Keratinocyte (primary cell): ENCODE measurements at places on chromosomes 12 and 14.

- no peak for DNase-seq
Measured at GRCh38 chr12:17344649-17345048, 738.7 kb upstream of the LMO3 start.

- DNase-seq = no peak
Measured at GRCh38 chr14:100910888-100911664, 7.6 kb upstream of the RTL1 start.

DNA sequence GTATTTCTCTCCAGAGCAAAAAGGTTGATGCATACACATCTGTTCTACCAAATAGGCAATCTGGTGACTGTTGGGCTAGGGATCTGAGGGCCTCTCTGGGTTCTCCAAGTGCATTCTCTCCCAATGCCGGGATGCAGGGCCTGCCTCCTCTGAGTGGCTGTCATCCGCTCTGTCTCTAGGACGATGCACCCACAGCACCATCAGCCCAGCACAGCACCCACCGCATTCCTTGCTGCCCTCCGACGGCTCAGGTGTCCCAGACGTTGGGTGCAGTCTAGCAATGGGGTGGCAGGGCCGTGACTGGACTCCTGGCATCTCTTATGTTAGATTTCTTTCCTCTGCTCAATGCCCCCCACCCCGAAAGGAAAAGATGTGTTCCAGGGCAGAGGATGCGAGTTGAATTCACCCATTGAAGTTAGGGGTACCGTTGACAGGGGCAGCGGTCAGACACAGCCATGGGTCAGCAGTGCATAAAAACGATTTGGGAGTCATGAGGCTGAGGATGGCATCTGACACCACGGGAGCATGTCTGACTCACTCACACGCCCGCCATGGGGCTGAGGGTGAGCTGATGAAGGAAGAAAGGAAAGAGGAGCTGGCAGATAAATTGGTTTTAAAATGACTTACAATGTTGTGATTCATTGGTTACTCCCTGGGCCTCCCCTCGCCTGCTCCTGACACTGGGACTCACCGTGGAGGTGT lies 93.2 kb upstream of the C14orf180 start:
- DNase-seq = no peak

DNA sequence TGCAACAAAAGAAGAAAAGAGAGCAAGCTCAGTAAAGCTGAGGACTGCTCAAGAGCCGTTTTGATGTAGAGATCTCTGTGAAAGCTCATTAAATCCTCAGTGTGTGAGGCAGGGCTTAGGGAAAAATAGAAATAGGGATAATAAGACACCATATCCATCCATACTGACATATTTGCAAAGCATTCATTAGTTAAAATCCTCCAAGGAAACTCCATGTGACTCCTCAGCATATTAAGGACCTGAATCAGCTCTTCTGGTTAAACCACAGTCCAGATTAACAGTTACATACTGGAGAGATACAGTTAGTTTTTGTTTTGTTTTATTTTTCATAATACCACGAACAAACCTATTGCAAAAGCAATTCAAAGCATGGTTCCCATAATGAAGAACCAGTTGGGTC lies 288.2 kb downstream of the PAWR start:
- DNase-seq = no peak

GRCh38 chr14:70897464-70897863 lies 9.8 kb upstream of the PCNX1 start:
- DNase-seq = no peak

DNA sequence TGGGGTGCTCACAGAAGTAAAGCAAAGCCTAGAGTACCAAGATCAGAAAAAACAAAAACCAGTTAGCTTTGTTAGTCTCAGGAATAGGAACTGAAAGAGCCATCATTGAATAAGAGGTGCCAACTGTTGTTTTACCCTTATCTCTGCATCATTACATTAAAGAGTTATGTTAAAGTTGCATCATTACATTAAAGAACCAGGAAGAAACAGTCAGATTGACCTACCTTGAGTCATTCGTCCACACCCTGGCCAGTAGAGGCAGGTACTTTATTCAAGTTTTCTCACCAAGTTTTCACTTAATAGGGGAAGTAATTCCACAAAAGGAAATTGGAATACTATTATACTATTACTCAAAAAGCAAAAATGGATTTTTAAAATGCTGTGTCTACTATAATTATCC lies 121.7 kb upstream of the CNOT2 start:
- peak; percentile 1 for DNase-seq

DNA sequence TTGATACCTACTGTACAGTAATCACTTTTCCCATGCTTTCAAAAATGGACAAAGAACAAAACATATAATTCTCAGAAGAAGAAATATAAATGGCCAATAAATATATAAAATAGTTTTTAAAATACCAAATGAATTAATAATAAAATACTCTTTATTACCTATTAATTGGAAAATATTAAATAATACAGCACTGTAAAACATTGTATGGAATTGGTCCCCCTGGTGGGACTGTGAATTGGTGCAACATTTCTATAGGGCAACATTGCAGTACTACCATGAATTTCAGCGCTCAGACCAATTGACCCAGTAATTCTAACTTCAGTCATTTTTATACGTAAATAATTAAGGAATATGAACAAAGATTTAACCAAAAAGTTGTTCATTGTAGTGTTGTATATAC lies 162.6 kb downstream of the PELI2 start:
- DNase-seq = no peak

DNA sequence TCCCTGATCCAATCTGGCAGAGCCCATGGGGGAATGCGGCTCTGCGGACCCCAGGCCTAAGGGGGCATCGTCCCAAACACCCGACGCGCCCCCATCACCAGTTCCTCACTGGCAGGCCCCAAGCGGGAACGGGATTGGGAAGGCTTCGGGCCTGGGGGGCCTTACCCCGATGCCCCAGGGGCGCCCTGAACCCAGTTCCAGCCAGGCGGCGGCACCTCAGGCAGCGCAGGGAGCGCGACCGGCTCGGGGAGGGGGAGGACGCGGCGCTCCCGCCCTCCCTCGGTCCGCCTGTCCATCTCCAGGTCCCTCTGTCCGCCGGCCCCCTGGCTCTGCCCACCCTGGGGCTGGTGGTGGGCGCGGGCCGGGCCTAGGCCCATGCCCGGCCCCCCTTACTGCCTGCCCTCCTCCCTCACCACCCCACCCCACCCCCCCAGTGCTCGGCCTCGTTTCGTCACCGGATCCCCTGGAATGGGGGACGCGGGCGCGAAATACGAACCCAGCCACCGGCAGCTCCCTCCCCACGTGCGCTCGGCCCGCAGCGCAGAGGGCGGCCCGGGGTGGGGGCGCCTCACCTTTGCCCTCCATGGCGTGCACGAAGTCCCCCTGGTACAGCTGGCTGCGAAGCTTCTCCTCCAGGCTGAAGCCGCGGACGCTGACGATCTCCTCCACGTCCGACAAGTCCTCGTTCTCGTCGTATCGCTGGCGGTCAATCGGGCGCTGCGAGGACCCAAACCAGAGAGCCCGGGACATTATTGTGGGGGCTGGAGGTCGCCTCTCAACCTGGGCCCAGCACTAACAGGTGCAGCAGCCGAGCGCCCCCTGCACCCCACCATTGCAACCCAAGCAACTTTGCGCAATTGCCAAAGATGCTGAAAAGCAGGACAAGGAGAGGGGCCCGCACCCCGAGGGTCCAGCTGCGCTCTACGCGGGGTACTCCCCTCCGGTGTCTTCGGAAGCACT lies 2.3 kb downstream of the KDM2B start:
- DNase-seq = no peak

GRCh38 chr12:45909041-45909713 lies 81.2 kb downstream of the SCAF11 start:
- DNase-seq = no peak

DNA sequence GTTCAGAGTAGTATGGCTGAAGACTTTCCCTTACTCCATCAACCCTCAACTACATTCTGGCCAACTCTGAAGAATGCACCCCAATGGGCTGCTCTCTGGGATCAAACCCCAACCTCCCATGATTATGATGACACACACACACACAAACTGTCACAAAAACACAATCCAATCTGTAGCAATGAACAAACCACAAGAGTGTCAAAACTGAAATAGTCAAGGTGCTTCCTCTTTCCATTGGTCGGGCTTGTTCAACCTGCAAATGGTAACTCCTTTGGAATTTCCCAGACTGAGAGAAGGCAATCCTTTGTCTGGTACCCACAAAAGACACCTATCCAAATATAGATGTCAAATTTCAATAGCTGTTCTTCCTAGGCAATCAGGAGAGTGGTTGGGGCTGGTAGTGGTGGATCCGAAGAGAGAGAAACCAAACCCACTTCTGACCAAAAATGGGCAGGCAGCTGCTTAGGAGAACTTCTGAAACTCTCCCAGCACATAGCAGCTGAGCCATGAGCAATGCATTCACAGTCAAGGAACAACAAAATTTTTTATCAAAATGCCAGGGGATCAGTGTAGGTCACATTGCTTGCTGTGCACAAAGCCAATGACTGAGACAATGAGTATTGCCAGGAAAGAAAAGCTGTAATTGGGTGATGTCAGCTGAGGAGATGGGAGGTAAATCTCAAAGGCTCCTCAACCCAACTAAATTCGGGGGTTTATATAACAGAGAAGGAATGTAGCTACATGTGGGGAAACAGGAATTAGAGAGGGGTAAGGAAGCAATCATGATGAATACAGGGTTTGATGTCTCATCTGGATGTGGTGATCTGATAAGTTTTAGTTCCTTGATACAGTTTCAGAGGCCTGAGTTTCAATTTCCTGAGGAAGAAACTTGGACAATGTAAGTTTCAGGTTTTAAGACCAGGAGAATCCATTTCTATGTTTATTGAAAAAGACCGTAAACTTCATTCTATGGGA lies 191.4 kb downstream of the KITLG start:
- DNase-seq = no peak

- no peak for DNase-seq
Measured at GRCh38 chr12:2265461-2266167, 212.8 kb downstream of the CACNA1C start.

GRCh38 chr12:116881325-116881876 lies at the start of gene HRK:
Gene HRK, minus strand, starts transcription at chr12:116881441. Its CDS starts 134 bp downstream, at chr12:116881307.
- DNase-seq = no peak

- no peak for DNase-seq
Measured at GRCh38 chr12:38501991-38502390, 185.4 kb downstream of the ALG10B start.

- no peak for DNase-seq
Measured at GRCh38 chr14:99630202-99630601, 14.7 kb upstream of the HHIPL1 start.

DNA sequence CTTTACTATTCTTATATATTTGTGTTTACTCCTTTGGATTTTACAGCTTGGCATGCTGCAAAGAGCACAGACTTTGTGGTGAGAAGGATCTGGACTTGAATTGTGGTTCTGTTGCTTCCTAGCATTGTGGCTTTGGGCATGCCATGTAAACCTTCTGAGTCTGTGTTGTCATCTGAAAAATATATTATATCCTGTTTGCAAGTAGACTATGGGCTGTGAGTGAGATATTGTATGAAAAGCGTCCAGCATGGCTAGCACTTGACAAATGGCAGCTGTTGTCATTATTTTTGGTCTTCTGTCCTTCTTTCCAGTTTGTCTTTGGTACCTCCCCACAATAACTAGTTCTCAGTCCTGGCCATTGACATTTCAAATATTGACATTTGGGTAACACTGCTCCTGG lies 61.8 kb upstream of the DACT1 start:
- DNase-seq = no peak

- DNase-seq = no peak
Measured at GRCh38 chr14:70934502-70935134, 27.4 kb downstream of the PCNX1 start.

DNA sequence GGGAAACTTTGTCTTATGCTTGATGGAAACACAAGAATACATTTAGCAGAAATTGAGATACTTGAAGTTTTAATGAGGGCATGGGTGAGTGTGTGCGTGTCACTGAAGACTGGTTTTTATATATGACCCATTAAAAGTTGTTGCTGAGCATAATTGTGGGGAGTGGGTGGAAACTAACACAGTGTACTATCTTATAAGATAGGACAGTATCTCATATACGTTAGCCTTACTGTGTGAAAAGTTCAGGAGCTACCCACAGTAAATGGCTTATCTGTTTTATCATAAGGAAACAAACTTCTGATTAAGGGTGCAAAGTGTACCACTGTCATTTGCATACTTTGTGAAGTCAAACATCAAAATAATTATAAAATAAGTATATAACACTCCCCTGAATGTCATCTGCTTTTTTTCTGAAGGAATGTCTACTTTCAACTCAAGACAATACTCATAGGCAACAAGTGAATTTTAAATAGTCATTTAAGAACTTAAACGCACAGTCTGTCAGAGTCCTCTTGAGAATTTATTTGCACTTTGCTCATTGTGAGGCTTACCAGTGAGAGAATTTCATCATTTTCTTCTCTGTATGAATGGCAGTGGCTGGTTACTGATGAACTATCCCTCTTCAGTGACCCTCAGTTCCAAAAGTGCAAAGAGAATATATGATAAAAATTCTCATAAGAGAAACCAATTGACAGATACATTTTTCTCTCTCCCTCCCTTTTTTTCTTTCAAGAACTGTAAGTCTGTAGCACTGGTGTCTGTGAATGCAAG lies 4.2 kb downstream of the PDE3A start:
- no peak for DNase-seq

GRCh38 chr12:71704920-71705319 lies 19.0 kb downstream of the TMEM19 start:
- DNase-seq = no peak

- DNase-seq = no peak
Measured at GRCh38 chr12:857611-858010, 91.9 kb downstream of the RAD52 start.

GRCh38 chr14:37590428-37591139 lies 4.5 kb downstream of the FOXA1 start:
- no peak for DNase-seq

- no peak for DNase-seq
Measured at GRCh38 chr14:71388336-71388735, 481.1 kb downstream of the PCNX1 start.

- DNase-seq = no peak
Measured at GRCh38 chr12:108479364-108480070, 35.6 kb upstream of the FICD start.

- DNase-seq = no peak
Measured at GRCh38 chr12:998020-998874, 7.2 kb downstream of the ERC1 start.

GRCh38 chr14:24372701-24373416 lies 4.9 kb downstream of the NFATC4 start:
- DNase-seq = no peak

GRCh38 chr12:32181498-32182175 lies 75.0 kb downstream of the BICD1 start:
- no peak for DNase-seq

GRCh38 chr12:28610401-28611114 lies 420.3 kb downstream of the CCDC91 start:
- DNase-seq = no peak

DNA sequence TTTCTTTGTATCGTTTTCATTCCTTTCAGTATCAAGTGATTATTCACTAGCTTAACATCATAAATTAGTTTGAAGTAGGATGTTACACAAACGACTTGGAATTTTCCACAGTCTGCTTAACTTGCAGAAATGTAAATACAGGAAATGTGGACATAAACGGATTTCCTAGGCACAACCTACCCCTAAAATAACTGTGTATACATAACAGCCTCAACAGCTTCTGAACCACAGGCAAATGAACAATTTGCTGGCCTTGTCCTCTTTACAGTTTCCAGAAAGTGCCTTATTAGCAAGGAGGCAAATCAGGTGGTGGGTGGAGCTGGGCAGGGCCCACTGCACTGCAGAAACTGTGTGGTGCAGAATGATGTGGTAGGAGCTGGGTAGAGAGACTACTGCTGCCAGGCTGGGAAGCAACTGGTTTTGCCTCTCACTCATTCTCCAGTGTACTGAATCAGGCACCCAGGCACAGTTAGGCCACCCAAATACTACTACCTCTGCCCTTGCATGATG lies 14.1 kb downstream of the DRAM1 start:
- DNase-seq = no peak
